ENCODE measurements at places on chromosomes 12 and 14.

GRCh38 chr14:76473481-76474263, 97.7 kb downstream of the ESRRB start:
- DNase-seq: peak; percentile 73

DNA sequence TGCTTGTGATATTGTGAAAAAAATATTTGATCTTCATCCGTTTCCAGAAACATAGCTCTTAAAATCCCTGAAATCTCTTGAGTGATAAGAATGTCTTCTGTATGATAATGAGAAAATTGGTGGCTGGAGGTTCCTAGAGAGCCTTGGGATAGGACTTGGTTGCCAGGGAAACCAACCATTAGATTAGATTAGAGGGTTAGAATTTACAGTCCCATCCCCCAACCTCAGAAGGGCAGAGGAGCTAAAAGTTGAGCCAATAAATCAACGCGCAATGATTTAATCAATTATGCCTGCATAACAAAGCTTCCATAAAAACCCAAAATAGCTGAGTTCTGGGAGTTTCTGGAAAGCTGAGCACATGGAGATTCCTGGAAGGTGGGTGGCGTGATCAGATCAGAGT, 10.6 kb downstream of the SEL1L start:
- no peak for DNase-seq

DNA sequence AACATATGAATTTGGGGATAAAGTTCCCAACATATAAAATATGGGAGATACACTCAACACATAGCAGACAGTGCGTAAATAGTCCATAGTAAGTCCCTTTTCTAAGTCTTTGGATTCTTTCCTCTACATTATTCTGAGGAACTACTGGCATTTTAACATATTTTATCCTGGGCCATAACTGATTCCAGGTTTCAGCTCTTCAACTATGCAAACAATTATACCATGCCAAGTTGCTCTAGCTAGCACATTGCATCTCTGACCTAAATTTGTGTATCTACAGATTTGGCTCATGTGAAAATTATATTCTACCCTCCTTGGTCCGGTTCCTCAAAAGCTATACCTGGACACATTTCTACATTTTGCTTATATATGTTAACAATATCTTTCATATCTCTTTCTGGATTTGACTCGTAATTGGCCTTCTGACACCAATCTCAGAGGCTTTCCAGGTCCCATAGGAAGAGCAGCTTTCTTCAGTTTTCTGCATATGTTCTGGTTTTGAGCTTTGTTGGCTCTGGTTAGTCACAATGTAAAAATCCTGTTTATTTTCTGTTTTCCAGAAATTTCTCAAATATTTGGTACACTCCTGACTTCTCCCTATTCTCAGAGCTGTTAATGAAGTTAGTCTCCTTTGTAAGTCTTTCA, 305.4 kb downstream of the BMP4 start:
- DNase-seq: no peak

DNA sequence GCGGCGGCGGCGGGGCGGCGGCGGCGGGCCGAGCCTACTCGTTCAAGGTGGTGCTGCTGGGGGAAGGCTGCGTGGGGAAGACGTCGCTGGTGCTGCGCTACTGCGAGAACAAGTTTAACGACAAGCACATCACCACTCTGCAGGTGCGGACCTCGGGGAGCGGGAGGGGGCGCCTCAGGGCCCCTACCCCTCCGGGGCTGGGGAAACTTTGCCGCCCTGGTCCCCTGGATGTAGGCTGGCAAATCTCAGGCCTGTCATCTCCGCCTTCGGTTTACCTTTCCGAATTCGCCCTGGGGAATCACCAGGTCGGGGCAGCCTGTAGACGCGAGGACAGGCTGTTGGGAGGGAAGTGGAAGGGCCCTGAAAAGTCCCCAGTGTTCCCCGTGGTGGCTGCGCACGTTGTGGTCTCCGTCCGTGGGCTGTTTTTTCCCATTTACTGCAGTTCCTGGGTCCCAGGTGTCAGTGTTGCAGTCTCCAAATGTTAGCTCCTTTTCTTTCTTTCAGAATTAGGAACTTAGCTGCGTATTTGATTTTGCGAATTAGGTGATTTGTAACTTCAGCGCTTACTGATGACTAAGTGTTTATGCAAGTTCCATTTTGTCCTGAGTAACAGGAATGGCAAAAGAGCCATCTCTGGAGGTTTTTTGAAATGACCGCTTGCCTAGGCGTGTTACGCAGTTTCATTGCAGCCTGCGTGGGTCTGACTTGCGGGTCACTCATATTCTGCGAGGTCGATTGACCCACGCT, 656 bp downstream of the RAB21 start:
- peak; percentile 52 for DNase-seq

DNA sequence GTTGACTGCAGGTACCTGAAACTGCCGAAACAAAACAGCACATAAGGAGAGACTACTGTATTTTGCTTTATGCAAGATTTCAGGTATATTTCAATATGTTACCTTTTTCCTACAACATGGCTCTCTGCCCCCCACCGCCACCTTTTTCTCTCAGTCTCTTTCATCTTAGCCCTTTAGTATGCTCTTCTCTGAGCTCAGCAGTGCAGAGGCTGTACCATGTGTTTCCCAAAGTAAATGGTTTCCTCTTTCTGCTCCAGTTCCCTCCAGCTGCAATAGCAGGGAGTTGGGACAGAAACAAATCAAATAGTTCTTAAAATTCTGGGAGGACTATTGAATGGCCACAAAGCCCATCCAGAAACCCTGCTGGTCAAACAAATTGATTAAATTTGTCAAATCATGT, 4.3 kb downstream of the AMN1 start:
- DNase-seq: no peak

DNA sequence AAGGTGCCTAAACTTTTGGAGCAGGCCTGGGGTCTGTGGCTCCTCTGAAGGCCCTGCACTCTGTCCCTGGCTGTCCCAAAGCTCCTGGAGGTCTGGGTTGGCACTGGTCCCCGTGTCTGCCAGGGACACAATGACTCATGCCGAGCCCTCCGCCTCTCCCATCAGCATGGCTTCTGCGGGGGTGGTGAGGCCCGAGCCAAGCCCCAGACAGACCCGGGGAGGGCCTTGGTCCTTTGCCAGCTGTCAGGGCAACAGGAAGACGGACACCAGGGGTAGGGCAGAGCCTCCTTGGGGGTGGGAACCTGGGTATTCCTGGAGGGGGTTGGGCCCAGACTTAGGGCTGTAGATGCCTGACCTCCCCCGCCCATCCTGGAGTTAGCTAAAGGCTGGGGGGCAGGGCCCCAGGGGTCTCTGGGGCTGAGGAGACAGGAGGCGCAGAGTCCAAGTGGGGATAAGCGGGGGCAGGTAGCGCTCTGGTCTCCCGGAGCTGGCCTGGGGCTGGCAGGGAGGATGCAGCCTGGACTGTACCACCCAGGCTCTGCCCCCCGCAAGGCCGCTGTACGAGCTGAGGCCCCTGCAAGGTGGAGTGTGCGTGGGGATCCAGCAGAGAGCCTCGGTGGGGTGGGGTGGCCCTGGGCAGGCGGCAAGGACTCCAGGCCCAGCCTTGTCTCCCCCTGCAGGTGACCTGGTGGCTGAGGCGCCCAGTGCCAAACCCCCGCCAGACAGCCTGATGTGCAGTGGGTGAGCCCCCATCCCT, 16.4 kb upstream of the PUS1 start:
- peak; percentile 79 for DNase-seq

DNA sequence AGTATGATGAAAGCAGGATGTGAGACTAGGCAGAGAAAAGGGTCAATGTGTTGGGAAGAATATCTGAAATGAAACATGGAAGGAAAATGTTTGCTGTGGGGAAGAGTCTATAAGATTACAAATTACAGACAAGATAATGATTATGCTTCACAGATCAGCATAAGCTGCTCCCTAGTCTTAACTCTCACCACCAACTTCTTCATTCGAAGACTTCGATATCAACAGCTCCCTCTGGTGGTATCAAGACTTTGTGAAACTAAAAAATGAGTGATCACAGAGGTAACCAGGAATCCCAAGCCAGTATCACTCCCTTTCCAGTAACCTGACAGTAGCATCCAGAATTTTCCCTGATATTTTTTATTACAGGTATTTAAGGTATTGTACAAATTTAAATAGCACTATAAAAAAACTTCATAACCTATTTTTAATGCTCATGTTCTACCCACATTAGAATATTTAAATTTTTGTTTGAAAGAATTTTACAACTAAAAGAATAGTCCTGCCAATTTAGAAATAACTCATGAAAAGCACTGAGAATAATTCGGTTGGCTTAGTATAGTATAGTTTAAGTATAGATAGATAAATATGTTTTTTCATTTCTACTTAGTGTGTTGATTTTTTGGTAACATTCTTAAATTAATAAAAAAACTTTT, 84.4 kb downstream of the C2CD5 start:
- no peak for DNase-seq

DNA sequence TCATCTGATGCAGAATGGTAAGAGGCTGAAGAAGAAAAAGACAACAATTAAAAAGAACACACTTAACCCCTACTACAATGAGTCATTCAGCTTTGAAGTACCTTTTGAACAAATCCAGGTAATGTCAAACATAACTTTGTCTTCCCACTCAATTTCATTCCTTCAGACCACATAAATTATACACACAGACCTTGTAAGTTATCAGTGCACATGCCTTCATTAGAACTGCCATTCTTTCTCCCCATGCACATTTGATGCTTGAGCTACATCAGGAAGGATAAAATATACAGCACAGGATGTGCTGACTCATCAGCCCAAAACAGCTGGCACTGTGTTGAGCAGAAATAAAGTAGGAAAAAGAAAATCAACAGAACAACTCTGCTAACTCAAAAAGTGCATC, 246.7 kb downstream of the PAWR start:
- DNase-seq: no peak

DNA sequence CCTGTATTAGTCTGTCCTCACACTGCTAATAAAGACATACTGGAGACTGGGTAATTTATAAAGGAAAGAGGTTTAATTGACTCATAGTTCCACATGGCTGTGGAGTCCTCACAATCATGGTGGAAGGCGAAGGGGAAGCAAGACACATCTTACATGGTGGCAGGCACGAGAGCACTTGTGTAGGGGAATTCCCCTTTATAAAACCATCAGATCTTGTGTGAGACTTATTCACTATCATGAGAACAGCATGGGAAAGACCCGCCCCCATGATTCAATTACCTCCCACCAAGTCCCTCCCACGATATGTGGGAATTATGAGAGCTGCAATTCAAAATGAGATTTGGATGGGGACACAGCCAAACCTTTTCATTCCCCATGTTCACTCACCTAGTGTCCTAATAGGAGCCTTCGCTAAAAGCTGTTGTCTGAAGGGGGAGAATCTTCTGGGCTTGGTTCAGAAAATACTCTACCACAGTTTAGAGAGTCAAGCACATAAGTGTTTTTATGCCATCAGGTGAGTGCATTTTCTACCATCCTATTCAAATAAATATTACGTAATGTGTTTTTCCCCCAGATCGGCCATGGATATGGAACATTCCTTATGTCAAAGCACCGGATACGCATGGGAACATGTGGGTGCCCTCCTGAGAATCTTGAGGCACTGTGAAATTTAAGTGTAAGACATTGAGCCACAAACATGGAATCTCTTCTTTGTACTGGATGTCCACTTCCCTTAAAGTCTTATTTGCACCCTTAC, 19.1 kb upstream of the KCNK13 start:
- no peak for DNase-seq

DNA sequence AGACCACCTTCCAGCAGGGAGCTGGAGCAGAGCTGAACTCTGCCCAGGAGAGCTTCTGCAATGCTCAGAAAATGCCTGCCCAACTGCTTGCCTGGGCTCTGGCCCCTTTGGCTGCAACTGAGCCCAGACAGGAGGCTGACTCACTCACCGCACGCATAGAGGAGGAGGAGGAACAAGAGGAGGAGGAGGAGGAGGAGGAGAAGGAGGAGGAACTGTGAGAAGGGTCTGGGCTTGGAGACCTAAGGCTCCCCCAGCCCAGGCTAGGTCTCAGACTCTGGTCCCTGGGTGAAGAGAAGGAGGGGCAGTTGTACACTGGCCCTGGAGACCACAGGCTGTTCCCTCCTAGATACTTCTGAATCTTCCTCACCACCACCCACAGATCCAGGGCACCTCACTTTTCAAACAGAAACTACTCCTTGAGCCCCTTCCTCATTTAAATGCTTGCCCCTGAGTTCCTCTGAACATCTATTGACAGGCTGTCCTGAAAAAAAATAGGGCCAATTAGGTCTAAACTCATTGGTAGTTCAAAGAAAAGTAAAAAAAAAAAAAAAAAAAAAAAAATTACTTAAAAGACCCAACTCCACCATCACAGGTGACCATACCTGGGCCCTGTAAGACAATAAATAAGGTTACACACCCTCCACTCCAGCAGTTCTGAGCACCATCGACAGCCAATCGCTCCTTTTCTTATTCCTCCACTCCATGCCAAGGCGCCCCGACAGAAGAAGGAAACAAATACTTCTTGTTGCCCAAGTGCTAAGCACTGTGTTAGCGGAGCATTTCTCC, 674 bp downstream of the VDR start:
- DNase-seq: peak; percentile 76

DNA sequence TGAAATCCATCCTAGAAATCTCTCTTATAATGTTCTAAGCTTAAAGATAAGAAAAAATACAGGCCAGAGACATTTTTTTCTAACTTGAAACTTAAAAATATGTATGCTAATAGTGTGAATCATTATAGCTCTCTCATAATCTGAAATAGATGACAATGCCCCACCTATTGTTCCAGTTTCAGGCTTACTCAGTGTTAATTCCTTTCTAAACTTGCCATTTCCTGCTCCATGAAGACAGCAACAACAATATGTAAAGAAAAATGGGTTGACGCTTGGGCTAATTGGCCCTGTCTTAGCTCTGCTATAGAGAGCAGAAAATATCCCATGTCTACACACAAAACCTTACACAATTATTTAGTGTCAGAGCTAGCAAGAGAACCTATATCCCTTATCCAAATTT, 37.1 kb downstream of the LMO3 start:
- no peak for DNase-seq

GRCh38 chr12:21831791-21832344, 57.4 kb upstream of the KCNJ8 start:
- DNase-seq: no peak

- no peak for DNase-seq
These were observed 233.4 kb downstream of the SPTSSA start for GRCh38 chr14:34228650-34228976.

DNA sequence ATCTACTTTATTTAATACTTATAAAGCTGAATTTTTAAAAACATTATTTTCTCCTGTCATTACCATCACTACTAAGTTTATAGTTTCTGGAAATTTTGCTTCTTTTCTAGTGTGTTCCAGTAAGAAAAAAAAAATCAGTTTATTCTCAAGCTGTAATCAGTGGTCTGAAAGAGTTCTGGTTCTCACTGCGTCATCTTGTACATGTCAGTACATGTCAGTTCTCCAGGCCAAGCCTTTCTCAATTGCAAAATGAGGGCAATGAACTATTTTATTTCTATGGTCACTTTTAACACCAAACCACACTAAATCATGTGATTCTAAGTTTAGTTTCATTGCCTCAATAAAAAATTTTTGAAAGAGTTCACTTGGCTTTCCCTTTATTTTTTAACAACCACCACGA, 468.9 kb upstream of the LRFN5 start:
- no peak for DNase-seq
